ENCODE measurements at places on chromosomes 6 and 20.

DNA sequence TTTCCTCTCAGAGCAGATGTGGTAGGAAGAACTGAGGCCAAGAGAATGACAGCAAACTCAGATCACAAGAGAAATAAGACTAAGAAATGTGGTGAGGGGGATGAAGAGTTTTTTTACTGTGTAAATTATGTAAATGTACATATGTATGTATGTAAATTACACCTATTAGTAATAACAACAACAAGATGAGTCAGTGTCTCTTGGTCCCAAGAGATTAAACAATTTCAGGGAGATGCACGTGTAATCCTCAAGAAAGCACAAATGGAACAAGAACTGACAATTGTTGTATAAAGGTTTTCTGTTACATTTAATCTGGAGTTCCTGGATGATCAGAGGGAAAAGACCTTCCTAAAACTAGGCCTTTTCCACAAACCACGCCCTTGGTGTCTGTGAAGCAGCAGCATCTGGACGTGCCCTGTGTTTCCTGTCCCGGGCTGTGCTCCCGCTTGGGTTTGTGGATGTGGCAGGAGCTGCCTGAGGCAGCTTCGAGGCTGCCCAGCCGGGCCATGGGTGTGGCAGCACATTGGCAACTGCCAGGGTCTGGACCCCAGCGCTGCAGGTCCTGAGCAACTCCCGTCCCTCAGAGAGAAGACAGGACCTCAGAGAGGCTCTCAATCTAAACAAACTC, 994 bp downstream of the CLDN20 start:
- no peak for DNase-seq

GRCh38 chr20:24165301-24166122, 176.9 kb upstream of the GGTLC1 start:
- no peak for DNase-seq

GRCh38 chr20:52993076-52993475, 20.9 kb downstream of the TSHZ2 start:
- no peak for DNase-seq

GRCh38 chr6:62175195-62175594, 110.8 kb downstream of the KHDRBS2 start:
- DNase-seq = no peak

DNA sequence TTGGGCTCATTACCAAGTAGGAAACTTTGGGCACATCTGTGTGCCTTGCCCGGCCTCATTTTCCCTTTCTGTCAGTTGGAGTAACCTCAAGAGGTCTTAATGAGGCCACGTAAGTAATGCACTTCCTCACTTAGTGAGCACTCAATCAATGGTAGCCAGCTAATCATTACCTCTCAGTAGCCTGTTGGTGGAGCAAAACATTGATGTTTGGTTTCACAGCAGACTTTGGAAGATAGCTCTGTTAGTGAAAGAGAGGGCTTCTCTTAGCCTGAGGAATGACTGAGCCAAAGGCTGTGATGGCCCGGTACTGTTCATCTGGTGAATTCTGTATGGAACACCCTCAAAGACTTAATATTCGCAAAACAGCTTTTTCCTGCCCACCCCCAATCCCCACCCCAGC, 55.9 kb upstream of the ID4 start:
- DNase-seq = no peak

DNA sequence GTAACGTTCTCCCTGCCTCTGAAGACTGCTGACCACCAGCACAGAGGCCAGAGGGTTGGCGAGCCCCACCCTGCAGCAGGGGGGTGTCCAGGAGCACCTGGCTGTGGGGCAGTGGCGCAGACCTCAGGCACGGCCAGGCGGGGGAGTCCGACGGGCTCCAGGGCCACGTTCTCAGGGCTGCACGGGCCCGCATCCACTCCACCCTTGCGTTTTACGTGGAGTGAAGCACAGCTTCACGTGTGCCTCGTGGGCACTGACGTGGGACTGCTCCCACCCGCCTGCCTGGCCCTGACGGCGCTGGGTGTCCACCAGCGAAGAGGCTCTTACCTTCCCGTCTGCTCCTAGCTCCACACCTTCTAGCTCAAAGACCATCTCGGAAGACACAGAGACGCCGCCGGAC, 6.9 kb downstream of the RPS21 start:
- no peak for DNase-seq

DNA sequence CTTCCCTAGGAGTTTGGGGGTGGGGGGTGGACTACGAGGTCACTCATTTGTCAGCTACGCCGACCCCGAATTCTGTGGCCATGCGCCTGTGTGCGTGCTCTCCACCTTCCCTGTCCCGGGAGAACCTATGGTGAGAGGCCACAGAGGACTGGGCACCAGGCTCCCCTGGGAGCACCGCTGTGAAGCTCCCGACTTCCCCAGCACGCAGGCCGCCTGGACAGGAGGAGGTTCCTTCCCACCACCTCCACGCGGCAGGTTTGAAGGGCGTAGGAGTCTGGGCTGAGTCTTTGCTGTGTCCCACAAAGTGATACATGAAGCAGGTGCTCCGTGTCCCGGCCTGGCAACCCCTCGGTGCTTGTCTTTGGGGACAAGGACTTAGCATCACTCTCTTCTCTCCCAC, 107.2 kb downstream of the CDH4 start:
- DNase-seq = no peak

DNA sequence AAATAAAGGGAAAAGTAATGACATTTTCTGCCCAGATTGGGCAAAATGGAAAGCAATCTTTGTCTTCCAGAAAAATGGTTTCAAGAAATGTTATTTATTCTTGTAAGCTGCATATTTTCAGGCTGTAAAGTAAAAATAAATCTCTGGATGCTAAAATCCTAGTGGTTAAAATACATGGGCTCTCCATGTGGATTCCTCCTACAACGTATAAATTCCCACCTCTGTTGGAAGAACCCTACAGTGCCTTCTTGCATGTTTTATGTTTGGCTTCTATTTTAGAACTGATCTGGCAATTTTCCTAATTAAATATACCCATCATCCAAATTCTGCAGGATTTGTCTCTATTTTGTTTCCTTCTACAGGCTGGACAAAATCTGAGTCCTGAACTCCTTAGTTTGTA, 528.9 kb downstream of the COL12A1 start:
- DNase-seq = no peak

DNA sequence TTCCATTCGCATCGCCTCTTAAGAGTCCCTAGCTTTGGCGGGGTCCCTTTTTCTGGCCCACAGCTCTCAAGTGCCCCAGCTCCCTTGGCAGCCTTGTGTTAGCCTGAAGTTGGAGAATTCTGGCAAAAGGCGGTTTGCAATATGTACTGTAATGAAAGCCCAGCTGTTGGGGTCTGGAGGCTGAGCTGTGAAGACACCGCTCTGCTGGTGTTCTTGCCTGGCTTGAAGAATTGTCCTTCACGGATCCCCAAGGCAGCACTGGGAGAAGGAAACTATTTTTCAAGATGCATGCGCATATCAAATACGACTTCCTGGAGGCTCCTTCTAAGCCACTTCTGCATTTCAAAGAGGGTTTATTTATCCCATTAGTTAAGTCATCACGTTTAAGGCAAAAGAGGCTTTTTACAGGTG, 21.4 kb upstream of the CITED2 start:
- no peak for DNase-seq

GRCh38 chr20:16701296-16701695, 28.5 kb upstream of the SNRPB2 start:
- no peak for DNase-seq

- DNase-seq = no peak
These were observed 169.3 kb upstream of the JARID2 start for GRCh38 chr6:15076565-15076964.

GRCh38 chr6:116047173-116047933, 13.3 kb downstream of the FRK start:
- no peak for DNase-seq

- no peak for DNase-seq
These were observed 30.8 kb downstream of the WRNIP1 start for GRCh38 chr6:2795956-2796355.

DNA sequence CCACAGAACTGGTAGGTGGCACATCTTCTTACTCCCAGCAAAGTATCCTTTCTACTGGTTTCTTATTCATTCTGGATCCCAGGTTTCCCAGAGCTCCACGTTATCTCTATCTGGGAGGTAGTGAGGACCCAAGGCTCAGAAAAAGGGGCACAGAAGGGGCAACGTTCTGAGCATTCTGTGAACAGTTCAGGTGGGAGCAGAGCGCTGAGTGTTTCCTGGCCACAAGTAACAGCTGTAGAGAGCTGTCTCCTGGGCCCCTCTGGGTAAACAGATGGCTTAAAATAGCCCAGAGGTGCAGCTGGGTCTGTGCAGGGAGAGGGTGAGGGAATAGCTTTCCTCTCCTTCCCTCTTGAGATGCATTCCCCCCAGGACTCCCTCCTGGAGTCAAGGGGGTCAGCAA, 2.1 kb downstream of the APOBEC2 start:
- DNase-seq = no peak

- no peak for DNase-seq
These were observed 41.2 kb downstream of the CDC5L start for GRCh38 chr6:44428682-44429081.

DNA sequence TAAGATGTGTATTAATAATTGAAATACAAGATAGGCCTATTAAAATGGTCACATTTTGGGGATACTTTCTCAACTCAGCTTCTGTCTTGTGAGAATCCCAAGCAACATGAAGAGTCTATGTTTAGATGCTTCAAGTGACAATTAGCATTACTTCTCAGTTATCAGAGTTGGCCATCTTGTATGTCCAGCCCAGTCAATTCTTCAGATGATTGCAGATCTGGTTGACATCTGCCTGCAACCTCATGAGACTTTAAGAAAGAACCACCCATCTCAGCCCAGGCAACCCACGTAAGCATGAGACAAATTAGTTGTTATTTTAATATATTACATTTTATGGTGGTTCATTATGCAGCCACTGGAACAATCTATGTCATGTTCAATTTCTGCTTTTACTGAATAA, 256.5 kb downstream of the TENT5A start:
- no peak for DNase-seq

GRCh38 chr6:101429270-101429669, 35.8 kb downstream of the GRIK2 start:
- no peak for DNase-seq

- DNase-seq = no peak
These were observed 17.0 kb downstream of the HSPA1B start for GRCh38 chr6:31844507-31844906.

- no peak for DNase-seq
These were observed 562.5 kb upstream of the MAP3K7 start for GRCh38 chr6:91149246-91149955.

DNA sequence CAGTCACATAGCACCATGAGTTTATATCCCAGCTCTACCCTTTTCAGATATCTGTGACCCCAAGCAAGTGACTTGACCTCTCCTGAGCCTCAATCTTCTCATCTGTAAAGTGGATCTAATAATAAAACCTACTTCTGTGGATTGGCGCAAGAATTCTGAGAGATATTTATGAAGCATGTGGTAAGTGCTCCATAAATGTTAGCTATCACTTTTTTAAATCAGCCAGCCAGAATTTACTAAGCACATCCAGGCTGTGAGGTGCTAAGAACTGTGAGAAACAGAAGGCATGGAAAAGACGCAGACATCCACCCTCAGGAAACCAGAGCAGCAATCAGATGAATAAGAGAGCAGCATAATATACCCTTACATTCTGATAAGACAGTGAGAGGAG, 862 bp downstream of the C20orf96 start:
- DNase-seq = no peak

- DNase-seq = no peak
These were observed 233.6 kb downstream of the KCNQ5 start for GRCh38 chr6:72855471-72855870.

- no peak for DNase-seq
These were observed 113.3 kb upstream of the SAMD5 start for GRCh38 chr6:147395158-147395557.

- DNase-seq = no peak
These were observed 11.5 kb upstream of the MMP9 start for GRCh38 chr20:45997187-45997586.

DNA sequence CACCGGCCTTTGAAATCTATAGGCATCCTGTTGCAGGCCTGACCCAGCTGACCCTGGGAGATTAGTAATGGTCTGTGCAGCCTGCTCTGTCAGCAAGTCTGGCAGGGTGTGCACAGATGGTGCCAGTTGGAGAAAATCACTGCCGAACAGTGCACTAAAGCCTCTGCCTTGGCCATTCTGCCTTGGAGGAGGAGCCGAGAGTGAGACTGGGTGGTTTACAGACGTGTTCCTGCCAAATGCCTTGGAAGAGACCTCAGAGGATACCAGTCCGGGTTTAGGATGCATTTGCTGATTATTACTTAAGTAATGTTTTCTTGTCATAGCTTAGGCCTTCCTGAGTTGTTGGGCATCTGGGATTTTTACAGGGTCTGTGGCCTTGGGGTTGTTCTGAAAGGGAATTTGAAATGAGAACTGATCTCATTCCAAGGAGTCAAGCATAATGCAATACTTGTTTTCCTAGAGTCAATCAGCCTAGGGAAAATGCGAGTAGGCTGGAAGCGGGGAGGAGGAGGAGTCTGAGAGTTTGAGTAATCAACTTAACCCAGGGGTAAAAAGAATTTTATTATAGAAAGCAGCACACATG, 292.1 kb downstream of the SOX4 start:
- DNase-seq = peak; percentile 19

GRCh38 chr20:40965671-40966070, 63.0 kb upstream of the TOP1 start:
- DNase-seq = no peak

DNA sequence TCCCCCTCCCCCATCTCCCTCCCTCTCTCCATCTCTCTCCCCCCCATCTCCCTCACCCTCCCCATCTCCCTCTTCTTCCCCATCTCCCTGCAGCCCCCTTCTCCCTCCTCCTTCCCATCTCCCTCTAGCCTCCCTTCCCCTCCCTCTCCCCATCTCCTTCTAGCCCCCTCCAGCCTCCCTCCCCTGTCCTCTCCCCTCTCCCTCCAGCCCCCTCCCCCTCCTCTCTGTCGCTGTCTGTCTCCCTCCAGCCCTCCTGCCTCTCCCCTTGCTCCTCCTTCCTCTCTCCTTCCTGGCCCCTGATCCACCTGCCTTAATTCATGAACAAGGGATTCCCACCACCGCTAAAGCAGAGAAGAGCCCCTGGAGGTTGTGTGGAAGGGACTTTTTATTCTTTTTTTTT, 26.9 kb upstream of the CHMP4B start:
- no peak for DNase-seq

DNA sequence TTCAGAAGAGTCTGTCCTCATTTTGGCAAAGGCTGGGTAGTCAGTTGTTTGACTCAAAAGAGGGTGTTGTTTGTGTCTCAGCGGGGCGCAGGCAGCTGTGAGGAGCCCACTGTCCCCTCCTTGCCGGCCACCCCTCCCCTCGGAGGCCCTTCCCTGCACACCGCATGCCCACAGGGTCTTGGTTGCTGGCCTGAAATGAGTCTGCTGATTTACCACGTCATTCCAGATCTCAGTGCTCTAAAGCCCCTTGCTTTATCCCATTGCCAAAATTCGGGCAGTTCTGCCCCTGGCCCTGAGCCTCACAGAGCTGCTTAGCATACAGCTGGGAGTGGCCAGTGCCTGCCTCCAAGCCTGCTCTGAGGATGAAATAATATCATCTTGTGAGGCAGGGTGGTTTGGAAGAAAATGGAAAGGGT, 220.7 kb downstream of the UST start:
- no peak for DNase-seq

GRCh38 chr6:164942271-164942670, 367.1 kb downstream of the C6orf118 start:
- no peak for DNase-seq

GRCh38 chr6:130229645-130230044, 6.9 kb upstream of the SAMD3 start:
- no peak for DNase-seq
